ENCODE measurements at places on chromosomes 6 and 20.

DNA sequence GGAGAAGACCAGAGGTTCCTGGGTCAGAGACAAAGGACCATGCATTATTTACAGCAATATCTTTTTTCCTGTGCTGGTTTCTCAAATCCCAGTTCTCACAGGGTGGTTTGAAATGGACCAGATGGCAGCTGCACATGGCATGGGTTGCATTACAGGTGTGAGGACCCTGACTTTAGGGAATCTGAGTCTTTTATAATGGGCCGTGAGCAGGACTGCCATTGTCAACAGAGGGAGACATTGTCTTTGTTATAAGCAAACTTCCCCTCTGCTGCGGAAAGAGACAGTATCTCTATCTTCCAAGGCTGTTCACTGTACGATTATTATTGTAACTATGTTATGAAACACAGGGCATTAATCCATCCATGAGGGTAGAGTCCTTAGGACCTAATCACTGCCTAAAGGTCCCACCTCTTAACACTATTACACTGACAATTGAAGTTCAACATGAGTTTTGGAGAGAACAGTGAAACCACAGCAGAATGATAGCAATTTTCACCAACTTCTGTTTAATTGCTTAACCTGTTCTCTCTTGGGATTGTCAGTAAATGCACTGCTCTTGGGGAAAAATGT, 156.1 kb upstream of the AGPAT4 start:
- no peak for DNase-seq

- no peak for DNase-seq
Measured at GRCh38 chr20:44054849-44055248, 132.1 kb downstream of the JPH2 start.

DNA sequence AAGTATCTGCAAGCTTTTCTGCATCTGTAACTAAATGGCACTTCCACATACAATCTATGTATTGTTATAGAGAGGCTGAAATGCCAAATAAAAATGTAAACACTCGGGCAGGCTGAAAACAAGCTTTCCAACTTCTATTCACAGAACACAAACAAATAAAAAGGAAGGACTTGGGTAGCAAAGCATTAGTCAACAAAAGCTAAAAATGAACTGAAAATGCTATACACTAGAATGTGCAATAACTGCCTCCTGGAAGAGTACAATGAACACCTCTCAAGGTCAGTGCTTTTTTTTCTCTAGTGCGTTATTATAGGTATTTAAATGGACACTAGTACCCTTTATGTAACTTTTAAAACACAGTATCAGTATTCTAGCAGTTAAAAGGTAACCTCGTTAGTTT, 31.4 kb downstream of the STK38 start:
- no peak for DNase-seq

- no peak for DNase-seq
Measured at GRCh38 chr20:32449890-32450401, 91.8 kb downstream of the ASXL1 start.

GRCh38 chr6:27669624-27670301, 196.9 kb upstream of the ZNF184 start:
- DNase-seq = no peak

Data from NCI-H1092 treated with DMSO at 0.1 percent for 48 hours (cell line).